Hematopoietic multipotent progenitor cell treated with erythropoietin and hydrocortisone succinate and interleukin-3 and kit ligand, for 15 days (in vitro differentiated cells): ENCODE measurements at places on chromosomes 7 and 10.

GRCh38 chr7:34133983-34134782, 228.8 kb downstream of the BMPER start:
- no peak for DNase-seq

DNA sequence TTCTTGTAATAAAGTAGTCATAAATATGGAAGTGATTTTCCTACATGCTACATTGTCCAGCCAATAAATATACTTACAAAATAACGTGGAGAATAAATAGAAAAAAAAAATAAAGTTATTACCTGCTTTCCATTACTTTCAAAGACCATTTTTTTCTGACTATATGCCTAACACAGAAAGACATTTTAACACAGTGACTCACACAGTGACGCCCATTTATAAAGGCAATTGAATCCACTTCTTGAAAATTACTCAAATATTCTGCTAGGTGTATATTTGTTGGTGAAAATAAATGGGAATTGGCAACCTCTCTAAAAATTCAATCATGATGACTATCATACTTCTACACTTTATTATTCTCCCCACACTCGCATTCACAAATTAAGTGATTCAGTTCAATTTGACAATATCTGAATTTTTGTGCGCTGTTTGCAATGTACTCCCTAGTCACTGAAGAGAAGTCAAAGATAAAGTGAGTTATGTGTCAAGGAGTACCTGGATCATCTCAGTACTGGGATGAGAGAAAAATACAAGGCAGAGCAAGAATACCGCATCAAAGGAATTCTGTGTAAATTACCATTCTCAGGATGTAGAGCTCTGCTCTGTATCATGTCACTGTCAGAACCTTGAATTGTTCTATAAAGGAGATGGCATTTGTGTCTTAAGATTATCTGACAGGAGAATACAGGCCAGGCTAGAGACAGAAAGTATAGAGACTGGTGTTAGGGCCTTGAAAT, 642.7 kb downstream of the IPMK start:
- DNase-seq = no peak

DNA sequence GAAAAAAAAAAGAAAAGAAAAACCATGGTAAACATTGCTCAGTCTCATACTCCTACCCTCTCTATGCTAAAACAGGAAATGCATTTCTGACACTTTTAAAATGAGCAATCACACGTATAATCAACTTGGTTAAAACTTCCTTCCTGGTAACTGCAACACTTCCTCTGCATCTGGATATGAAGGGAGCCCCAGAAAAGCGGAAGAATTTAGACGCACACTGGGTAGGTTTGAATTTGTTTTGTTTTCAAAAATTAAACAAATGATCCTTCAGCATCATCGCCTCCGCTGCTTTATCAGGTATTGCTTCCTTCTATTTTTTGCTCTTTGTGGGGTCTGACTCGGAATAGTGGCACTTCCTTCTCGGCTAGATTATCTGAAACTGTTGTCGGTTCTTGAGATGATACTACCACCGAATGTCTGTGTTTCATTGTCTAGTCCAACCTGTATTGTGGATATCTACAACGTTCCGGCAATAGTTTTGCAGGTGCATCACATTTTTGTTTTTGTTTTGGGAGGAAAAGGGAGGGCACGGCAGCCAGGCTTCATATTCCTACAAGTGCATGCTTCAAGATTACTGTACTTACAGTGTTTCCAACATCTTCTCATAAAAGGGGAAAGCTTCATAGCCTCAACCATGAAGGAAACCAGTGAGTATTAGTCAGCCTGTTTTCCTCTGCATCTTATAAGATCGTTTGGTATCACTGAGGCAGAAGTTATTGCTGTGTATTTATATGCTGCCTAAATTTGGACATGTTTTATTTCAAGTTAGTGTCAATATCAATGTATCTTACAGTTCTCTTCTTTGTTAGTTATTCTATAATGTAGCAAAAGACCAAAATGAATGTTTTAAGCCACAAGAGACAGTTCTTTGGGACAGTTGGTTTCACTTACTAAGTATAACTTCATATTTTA, at the start of gene PIK3CG:
Gene PIK3CG, plus strand, starts transcription at position 153 of the 912 bp plus-strand sequence. CDS start 2,280 bp downstream, outside the sequence.
- peak; percentile 20 for DNase-seq

DNA sequence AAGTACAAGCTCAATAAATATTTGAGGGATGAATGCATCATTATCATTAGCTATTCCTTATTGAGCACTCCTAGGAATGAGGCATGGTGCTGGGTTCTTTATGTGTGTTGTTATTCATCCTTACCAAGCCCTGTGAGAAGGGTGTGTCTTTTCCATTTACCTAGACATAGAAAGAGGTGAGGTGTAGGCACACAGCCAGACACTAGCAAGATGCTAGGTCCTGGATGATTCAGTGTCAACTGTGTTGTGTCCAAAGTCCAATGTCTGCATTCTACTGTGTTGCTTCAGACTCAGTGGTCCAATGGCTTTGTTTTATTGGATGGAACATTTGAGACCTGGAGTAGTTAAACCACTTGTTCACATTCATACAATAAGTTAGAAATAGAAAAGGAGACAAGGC, 605.5 kb downstream of the LRMDA start:
- no peak for DNase-seq

- DNase-seq = peak; percentile 39
Observed at GRCh38 chr10:96695366-96695765, 24.9 kb downstream of the PIK3AP1 start.

DNA sequence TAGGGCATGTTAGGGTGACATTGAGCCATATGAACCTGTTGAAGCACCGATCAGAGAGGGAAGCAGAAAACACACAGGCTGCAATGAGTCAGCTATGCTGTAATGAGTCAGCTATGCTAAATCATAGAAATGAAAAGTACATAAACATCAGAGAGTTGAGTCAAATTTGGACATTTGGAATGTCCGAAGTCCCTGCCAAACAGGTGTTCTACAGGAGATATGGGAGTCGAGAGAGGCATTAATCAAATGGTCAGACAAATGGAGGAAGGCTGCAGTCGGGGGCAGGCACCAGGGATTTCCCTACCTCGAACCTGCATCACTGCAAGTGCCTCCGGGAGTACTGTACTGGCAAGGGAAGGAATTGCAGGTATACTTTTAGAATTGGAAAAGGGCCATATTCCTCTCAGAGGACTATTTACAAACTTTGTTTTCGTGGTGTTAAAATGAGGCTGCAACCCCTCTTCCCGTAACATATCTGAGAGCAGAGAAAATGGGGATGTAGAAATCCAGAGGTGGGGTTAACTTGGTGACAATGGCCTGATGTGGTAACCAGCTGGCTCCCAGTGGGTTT, 8.8 kb upstream of the ZC3HAV1 start:
- DNase-seq = peak; percentile 74

DNA sequence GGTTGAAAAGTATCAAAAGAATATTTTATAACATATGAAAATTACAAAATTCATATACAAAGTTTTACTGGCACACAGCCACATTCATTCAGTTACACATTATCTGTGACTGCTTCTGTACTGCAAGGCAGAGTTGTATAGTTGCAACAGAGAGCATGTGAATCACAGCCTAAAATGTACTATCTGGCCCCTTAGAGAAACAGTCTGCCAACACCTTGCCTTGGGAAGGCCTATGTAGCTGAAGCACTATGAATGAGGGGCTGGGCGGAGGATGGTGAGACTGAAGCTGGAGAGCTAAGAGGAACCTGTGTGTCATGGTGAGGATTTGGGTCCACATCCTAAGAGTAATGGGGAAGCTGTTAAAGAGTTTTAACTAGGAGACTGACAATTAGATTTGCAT, 35.7 kb downstream of the PDZD8 start:
- DNase-seq = peak; percentile 38

- no peak for DNase-seq
Observed at GRCh38 chr7:25358926-25359325, 130.6 kb upstream of the NPVF start.

GRCh38 chr10:63105225-63106110, 27.7 kb upstream of the NRBF2 start:
- DNase-seq = no peak

DNA sequence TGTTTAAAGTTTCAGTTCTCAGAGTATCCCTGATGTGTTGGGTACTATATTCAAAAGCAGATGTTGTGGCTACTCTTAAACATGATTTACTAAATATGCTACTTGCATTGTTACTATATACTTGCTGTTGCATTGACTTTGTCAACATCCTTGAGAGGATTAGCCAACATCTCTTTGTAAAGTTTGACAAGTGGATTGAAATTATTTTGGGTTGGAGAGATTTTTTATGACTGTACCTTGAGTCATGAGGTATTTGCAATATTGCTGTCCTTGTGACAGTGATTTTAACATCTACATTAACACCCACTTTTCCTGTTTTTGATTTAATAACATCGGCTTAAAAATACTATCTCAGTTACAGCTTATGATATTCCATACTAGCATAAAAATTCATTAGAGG, 31.9 kb downstream of the MRC1 start:
- no peak for DNase-seq

GRCh38 chr10:119401671-119402395, 140.7 kb downstream of the RGS10 start:
- DNase-seq = no peak

- DNase-seq = no peak
Observed at GRCh38 chr10:88953662-88954061, 1.1 kb upstream of the ACTA2 start.

- no peak for DNase-seq
Observed at GRCh38 chr10:103681617-103682399, 173.6 kb downstream of the SH3PXD2A start.

DNA sequence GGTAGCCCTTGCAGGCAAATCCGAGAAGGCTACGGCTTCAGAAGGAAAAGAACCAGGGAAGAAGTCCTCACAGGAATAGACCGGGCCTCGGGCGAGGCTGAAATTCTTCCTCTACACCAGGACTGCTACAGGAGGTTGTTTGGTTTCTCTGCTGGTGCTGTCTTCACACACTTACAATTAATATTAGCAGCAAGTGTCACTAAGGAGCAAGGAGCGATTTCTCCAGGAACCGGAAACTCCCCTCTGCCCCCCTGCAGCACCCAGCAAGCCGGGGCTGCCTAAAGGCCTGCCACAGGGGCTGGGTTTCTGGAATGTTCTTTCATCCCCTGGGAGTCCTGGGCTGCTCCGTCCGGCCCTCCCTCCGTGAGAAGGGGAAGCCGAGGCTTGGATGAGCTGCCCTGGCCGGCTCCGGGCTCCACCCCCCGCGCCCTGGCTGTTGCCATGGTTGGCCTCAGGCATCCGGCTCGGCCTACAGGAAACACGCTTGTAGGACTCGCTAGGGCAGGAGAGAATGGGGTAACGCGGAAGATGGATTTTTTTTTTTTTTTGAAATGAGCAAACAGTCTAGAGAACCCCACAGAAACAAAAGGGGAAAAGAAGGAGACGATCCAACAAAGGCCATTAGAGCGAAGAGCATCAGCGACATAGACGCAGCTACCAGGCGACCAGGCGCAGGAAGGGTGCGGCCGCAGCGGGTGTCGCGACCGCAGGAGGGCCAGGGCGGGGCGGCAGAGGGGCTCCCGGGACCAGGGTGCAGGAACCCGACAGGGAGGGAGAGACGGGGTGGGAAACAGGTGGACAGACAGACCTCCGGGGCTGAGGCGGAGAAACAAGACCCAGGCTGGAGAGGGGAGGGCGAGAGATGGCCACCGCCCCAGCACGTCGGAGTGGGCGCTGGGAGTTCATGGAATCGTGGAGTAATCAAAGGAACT, 33.0 kb downstream of the EN2 start:
- no peak for DNase-seq

DNA sequence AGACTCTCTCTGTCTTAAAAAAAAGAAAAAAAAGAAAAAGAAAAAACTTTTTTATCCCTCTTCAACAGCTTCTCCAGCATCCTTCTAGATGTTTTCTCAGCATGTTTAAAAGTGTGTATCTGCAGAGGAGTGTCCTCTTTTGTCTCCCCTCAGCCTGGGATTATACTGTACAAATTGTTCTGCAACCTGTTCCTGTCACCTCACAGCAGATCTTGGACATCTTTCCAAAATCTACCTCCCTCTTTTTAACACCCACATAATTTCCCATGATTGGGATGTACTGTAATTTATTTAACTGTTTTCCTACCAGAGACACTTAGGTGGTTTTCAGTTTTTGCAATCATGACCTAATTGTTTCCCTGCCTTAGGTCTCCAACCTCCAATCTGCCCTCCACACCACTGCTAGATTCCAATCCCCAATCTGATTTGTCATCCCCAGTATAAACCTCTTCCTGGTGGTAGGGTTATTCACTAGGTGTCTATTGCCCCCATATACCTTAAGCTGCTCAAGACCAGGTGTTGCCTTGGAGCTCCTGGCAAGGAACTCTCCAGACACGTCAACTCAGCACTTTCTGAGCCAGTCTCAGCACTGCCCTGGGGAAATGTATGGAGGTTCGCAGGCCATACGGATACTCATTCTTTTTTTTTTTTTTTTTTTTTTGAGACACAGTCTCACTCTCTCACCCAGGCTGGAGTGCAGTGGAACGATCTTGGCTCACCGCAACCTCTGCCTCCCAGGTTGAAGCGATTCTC, 17.6 kb upstream of the DDIT4 start:
- no peak for DNase-seq

DNA sequence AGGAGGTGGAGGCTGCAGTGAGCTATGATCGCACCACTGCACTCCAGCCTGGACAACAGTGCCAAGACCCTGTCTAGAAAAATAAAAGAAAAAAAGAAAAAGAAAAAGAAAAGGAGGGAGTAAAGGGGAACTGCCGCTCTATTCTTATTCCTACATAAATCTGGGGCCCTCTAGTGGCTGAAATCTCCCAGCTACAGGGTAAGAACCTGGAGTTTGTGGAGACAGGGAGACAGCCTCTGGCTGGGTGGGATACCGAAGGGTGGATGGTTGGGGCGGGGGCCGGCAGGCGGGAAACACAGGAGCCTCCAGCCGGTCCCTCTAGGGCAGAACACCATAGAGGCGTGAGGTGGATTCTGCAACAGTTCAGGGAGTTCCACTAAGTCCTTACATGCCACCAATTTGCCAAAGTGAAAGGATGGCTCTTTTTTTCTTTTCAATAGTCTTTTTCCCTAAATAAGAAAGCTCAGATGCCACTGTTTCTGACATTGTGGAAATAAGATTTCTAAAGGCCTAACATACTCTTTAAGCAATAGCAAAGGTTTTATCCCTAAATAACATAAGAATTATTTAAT, 117.3 kb downstream of the SVIL start:
- DNase-seq = no peak

DNA sequence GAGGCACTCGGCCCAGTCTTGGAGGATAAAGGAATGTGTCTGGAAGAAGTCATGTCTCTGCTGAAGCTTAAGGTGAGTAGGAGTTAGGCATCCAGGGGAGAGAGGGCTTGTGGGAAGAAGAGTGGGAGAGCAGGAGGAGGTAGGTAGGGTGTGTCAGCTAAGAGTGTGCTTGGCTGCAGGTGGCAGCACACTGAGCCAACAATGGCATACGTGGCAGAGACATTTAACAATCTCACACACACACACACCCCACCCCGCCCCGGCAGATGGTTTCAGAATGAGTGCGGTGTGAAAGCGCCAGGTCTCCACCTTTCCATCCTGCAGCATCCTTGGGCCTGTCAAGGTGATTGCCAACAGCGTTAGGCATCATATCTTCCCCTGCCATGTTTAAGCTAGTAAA, 11.2 kb upstream of the ARPC1A start:
- DNase-seq = no peak

- no peak for DNase-seq
Observed at GRCh38 chr10:79287973-79288723, 59.1 kb upstream of the PPIF start.
